ENCODE measurements at places on chromosomes 3 and 15.

DNA sequence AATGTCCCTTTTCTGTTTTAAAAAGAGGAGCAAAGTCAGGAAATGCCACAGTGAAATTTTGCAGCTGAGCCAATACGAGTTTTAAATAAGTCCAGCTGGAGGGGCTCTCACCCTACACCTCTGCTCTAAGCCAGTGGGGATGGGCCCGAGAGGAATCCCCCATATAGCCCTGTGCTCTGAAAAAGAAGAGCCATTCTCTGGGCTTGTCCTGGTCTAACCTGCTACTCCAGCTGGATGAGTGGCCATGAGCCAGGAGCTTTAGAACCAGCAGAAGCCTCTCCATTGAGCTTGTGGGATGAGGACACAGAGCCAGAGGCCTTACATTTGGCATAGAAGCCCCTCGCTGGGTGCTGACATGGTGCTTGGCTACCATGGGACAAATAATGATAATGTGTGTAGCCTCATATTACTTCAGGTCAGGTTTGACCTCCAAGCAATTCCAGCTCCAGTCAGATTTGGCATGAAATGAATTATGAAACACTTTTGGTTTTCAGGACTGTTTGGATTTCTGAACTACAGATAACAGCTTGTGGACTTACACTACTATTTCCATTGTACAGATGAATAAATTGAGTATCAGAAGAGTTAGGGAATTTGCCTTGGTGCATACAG lies 172.4 kb downstream of the CHST2 start:
- DNase-seq: no peak

- DNase-seq: no peak
These were observed 96.0 kb upstream of the MYZAP start for GRCh38 chr15:57495554-57496165.

GRCh38 chr3:65361448-65361847 lies 673.6 kb upstream of the ADAMTS9 start:
- no peak for DNase-seq

- DNase-seq: no peak
These were observed 7.0 kb downstream of the SFMBT1 start for GRCh38 chr3:53038679-53039375.

GRCh38 chr3:139117883-139118760 lies 73.4 kb upstream of the PRR23C start:
- no peak for DNase-seq

- DNase-seq: no peak
These were observed 763 bp upstream of the ZIC4 start for GRCh38 chr3:147407114-147407497.

DNA sequence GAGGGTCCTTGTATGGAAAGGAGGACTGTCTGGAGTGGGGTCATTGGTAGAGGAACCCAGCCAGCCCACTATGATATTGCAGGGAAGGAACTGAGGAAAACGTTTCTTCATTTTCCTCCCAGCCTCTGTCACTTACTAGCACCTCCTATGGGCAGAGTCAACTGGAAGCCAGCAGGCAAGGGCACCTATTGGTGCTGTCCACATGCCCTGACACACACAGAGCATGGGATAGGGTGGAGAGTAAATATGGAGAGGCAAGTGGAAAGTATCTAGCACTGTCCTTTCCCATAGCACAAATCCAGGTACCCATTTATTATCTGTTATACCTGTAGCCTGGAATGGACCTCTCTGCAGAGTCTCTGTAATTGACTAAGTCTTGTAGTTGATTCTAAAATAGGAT lies 285.6 kb downstream of the WDR72 start:
- DNase-seq: no peak

DNA sequence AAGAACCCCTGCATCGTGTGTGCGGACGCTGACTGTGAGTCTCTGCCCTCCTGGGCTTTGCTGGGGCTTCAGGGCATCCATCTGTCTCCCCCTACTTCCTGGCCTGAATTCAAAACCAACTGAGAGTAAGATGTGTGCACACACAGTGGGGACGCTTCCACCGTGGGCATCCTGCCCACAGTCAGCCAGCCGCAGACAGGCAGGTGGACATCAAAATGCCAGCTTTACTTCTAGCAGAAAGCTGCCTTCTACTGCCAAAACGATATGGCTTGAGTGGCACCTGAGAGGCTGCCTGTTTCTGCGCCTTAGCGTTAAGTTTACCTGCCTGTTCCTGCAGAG lies 18.5 kb downstream of the ALDH1A3 start:
- no peak for DNase-seq

GRCh38 chr15:64651601-64652191 lies 123.7 kb downstream of the RBPMS2 start:
- DNase-seq: no peak

GRCh38 chr15:55110446-55110845 lies 86.3 kb downstream of the RSL24D1 start:
- no peak for DNase-seq

DNA sequence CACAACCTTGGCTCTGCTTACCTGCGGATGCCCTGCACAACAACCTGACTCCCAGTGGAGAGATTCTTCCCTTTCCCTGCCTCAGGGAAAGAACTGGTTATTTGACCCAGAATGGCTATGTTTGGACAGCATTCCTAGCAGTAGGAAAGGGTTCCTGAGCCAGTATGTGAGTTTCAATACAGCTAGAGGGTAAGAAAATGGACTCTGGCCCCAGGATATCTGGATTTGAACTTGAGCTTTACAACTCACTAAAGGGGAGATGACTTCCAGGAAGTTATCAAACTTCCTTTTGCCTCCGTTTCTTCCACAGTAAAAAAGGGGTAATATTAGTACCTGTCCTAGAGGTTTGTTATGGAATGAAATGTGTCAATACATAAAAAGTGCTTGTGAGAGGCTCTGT lies 28.1 kb upstream of the PLSCR4 start:
- DNase-seq: no peak

DNA sequence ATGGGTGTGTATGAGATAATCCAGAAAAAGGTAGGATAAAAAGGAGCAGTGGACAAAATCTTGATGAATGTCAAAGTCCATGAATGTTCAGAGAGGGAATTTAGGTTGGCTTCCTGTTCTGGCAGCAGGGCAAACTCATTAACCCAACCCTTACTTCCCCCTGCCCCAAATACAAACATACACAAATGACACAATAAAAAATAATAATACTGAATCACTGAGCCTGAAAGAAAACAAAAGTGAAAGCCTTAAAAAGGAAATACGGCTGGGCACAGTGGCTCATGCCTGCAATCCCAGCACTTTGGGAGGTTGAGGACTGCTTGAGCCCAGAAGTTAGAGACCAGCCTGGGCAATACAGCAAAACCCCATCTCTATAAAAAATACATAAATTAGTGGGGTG lies 62.9 kb downstream of the GPR176 start:
- DNase-seq: no peak

DNA sequence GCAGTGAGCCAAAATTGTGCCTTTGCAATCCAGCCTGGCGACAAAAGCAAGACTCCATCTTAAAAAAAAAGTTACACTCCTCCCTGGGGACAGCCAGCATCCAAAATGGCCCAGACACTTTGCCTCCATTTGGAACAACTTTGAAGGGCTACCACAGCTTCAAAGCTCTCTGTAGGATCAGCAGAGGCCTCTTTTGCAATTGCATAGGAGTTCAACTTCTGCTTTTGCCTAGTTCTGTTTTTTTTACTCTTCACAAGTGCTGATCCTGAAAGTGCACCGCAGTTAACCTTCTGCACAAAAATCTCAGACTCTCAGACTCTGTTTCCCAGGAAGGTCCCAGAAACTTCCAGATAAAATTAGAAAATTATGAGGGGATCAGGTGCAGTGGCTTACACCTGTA lies 25.2 kb upstream of the SLC4A7 start:
- DNase-seq: no peak

DNA sequence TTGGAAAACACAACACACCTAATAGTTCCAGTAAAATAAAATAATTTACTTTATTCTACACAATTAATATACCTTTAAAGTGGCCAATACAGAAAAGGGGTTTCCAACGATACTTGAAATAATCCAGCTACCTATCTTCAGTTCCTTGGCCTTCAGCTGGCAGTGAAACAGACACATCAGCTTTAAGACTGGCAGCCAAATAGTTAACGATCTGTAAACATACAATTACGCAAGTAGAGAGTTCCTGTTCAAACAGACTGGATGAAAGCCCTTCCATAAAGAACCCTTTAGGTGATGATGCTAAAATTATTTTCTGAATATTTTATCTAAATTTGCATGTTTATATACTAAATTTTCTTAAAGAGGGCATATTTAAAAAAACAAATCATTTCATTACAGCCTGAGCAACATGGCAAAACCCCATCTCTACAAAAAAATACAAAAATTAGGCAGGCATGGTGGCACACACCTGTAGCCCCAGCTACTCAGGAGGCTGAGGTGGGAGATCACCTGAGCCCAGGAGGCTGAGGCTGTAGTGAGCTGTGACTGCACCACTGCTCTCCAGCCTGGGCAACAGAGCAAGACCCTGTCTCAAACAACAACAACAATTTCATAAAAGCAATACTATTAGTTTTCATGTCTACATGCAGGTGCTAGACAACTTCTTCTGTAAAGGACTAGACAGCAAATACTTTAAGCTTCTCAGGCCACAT lies 12.9 kb downstream of the DYNC1LI1 start:
- no peak for DNase-seq

DNA sequence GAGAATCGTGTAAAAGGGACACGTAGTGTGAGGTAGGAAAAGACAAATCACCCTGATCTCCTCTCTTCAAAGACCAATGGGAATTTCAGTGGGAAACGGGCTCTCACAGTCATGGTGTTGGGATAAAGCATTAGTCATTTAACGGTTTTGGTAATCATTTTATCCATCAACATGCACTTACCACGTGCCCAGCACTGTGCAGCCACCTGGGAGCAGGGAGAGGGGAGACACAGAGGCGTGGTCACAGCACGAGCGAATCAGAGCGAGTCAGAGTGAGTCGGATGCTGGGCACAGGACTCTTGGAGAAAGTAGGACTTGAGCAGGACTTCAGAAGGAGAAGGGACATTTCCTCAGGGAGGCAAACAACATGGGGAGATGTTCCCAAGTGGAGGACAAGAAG lies 130.8 kb downstream of the MINAR1 start:
- peak; percentile 9 for DNase-seq

GRCh38 chr15:55250941-55251340 lies 38.7 kb downstream of the RAB27A start:
- DNase-seq: no peak

DNA sequence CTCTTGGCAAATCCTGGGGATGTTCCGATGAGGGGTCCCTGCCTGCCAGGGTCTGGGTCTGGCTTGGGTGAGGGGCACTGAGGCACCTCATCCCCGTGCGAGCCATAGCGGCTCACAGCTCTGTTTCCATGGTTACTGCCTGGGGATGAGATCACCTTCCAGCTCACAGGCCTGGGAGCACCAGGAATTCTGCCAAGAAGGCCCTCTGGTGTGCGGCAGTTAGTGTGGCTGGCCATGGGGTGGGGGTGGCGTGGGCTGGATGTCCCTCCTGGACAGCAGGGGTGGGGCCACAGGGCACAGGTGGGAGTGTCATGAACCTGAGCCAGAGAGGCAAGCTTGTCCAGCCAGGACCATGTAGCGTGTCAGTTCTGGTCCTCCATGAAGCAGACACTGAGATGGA lies 22.1 kb upstream of the PRR23E start:
- peak; percentile 81 for DNase-seq

GRCh38 chr15:90571063-90571541 lies 41.4 kb downstream of the CRTC3 start:
- no peak for DNase-seq

DNA sequence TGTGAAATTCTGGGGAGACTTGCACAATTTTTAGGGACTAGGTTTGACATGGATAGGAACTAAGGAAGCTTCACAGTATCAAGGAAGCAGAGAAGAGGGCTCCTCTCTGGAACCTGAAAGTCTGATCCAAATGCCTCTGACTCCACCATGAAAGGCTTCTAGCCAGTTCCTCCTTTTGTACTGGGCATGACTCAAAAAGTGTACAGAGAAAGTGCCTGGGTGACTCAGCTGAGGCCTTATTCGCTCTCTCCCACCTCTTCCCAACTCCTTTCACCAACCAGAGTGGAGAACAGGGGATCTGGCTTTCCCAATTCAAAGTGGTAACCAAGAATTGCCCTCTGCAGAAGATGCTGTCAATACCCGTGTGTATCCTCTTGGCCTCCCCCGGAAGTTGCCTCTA lies 342.9 kb upstream of the PROK2 start:
- DNase-seq: peak; percentile 50
